ENCODE measurements at places on chromosomes 2 and 18.
A peak's percentile ranks its signal among the peaks of the same experiment; 100 is the strongest.

GRCh38 chr18:74292541-74292858, 737 bp upstream of the CYB5A start:
- DNase-seq: no peak

DNA sequence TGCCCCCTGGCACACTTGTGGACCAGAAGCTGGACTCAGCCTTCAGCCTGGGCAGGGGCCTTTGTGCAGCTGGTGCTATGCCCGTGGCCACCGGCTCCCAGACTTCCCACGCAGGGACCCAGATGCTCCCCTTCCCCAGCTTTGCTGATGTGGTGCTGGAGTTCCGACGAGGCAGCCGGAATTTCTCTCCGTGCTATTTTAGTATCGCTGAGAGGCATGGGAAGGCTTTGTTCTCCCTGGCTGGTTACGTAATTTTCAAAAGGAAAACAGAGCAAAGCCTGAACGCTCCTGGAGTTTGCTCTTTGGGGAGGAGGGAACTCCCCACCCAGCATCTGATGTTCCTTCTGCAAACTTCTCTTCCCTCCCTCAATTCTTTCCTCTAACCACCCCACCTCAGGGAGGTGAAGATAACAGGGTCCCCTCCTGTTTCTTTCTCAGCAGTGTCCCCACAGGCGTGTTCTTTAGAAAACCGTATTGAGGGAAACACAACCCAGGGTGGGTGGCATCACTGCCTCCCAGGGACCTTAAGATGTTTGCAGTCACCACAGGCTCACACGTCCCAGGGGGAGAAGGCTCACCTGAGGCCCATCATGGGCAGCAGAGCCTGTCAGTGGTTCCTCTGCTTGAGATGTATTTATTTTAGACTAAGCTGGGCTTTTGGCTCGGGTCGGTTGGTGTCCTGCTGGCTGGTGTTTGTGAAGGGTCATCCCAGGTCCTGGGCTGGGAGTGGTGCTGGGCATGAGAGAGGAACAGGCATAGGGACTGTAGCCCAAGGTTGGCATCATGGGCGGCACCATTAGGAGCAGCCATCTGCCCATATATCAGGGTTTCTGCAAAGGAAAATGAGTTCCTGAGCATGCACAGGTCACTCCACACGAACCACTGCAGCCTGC, 95.0 kb downstream of the MAPK4 start:
- no peak for DNase-seq

- DNase-seq: no peak
Observed at GRCh38 chr2:152444448-152444847, 109.5 kb downstream of the FMNL2 start.

DNA sequence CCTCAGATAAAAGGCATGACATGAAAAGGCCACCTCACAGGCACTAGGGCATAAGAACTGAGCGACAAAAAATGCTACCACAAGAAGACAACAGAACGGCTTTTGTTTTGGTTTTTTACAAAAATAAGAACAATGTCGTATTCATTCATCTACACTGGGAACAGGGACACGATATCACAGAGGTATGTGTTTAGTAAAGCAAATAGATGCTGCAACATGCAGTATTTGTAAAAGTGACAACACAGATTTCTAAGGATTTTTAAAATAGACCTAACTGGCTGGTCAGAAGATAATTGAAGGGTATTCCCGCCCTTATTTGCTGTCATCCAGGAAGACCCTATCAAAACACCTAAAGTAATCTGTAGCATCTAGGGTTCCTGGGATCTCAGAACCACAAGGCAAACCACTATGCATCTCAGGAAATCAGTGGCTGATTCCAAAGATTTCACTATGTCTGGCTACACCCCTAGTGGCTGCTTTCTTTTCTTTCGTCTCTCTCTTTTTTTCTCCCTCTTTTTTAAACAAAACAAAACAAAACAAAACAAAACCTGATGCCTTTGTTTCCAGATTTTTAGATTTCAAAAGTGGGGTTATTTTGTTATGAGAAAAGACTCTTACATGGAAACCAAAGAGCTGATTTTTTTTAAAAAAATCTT, 97.2 kb downstream of the BCL11A start:
- DNase-seq: no peak

DNA sequence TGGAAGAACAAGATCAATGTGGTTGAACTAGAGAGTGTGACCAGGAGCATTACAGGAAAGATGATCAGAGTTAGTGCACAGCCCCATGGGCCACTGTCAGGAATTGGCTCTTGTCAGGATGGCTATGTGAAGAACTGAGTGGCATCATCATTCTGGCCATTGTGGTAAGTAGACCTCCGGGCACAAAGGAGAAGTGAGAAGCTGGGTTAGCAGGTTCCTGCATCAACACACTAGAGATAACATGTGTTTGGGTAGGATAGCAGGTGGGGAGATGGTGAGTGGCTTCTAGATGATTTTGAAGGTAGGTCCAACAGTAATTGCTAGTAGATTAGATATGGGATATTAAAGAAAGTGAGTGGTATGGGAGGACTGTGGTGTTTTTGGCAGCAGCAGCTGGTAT, 408.2 kb downstream of the TSN start:
- no peak for DNase-seq

DNA sequence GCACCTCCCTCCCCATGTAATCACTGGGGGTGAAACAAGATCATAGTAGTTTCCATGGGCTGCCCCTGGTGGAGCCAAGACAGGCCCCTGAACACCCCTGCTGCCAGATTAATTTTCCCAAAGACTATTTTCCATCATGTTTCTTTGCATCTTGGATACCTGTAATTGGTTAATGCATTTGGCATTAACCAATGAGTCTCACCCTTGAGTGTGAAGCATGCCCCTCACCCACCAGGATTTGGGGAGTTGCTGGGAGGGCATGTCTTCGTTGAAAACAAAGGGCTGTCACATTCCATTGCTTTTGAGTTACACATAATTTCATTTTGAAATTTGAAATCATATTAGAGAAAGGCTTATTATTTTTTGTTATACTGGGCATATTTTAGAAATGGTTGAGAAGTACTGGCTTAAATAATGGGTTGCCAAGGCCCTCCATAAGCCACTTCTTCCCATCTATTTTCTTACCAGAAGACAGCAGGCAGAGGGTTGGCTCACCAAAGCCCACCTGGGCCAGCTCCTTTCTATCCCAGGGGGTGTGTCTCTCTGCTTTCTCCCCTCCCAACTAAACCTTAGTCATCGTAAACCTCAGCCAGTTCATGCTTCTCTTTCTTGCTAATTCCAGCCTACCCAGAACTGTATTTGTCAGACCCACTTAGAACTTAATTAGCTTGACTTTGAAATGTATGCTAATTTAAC, 51.8 kb downstream of the ATIC start:
- DNase-seq: no peak

- no peak for DNase-seq
Observed at GRCh38 chr2:152242787-152243472, 67.4 kb upstream of the STAM2 start.

- no peak for DNase-seq
Observed at GRCh38 chr2:127308586-127309138, 14.7 kb upstream of the ERCC3 start.

- no peak for DNase-seq
Observed at GRCh38 chr2:216464104-216464720, 34.4 kb upstream of the RPL37A start.

GRCh38 chr2:19351499-19351898, 6.9 kb downstream of the OSR1 start:
- DNase-seq: no peak

DNA sequence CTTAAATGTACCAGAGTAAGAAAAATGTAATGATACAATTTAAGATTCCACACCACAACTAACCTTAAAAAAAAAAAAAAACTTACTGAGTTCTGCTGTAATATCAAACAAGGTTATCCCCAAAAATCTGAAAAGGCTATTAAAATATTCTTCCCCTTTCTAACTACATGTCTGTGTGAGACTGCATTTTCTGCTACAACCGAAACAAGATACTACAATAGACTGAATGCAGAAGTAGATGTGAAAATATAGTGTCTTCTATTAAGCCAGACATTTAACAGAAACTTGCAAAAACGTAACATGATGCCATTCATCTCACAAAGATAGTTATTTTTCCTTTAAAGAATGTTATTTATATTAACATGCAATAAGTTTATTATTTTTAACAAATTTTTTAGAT, 16.2 kb downstream of the SS18 start:
- DNase-seq: no peak

DNA sequence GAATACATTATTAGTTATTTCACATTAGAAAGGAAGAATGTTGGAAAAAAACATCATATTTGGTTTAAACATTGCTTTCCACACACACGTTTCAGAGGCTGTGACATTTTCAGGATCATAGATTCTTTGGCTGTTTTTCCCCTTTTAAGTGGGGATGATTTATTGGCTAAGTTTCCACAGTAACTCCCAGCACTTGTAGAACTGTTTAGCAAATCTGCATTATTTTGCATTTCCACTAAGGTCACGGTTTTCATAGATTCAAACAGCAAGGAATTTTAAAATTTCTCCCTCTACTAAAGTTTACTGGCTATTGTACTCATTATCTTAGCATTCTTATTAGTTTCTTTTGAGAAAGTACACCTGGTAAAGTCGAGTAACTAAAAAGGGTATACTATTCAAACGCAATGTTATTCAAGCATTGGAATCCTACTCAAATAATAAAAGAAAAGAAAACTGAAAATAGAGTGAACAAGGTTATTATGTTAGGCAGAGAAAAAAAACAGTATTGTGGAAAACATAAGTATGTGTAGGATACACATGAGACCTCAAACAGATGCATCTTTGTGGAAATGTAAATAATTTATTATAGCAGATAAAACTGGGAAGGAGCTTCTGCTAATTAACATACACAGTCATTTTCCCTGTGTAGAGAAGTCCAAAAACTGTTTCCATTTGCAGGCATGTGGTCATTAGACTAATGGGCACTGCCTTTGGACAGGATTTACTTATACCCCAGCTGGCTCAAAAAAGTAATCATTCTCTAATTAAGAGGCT, 633.8 kb downstream of the NRXN1 start:
- no peak for DNase-seq

DNA sequence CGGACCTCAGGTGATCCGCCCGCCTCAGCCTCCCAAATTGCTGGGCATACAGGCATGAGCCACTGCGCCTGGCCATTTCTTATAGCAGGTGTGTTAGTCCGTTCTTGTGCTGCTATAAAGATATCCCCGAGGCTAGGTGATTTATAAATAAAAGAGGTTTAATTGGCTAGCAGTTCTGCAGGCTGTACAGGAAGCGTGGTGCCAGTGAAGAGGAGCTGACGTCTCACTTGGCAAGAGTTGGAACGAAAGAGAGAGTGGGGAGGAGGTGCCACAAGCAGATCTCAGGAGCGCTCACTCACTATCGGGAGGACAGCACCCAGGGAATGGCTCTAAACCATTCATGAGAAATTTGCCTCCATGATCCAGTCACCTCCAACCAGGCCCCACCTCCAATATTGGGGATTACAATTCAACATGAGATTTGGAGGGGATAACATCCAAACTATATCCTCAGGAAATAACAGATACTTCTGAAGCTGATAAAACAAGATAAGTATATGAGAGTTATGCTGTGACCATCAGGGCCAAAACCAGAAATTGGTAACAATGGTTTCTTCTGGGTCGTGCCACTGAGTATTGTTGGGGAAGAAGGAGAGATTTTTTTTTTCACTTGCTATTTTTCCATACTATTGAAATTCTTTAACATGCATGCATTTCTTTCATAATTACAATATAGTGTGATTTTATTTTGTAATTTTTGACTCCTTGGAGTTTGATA, 7.4 kb upstream of the RMC1 start:
- no peak for DNase-seq

GRCh38 chr2:219496247-219496824, 2.4 kb upstream of the GMPPA start:
- no peak for DNase-seq

DNA sequence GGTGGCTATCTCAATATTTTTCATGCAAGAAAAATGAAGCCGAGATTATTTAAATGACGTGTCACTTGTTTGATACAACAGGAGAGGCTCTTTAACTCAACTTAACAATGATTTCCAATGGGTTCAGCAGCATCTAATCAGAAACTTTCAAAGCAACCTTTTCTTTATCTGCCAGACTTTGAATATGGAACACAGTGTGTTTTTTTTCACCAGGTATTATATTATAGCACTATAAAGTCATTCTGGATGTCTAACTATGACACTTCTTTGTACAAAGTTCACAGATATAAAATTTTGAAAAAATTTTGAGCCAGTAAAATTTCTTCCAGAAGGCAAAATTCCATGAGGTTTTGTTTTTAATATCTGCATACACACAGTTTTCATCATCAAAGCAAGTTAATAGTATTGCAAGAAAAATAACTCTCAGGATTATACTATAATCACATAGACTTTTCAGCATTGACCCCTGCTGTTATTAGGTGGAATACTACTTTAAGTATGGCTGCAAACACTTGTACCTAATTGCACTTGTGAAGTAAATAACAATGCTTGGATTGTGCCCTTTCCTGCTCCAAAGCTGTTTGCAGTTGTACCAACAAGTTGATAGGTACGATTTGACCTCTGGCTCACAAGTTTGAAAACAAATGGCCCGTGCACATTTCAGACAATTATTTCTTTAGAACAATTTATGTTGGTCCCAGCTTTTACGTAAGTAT, 44.0 kb upstream of the DSG1 start:
- DNase-seq: no peak

- no peak for DNase-seq
Observed at GRCh38 chr2:121501554-121501953, 29.1 kb upstream of the RNU4ATAC start.

DNA sequence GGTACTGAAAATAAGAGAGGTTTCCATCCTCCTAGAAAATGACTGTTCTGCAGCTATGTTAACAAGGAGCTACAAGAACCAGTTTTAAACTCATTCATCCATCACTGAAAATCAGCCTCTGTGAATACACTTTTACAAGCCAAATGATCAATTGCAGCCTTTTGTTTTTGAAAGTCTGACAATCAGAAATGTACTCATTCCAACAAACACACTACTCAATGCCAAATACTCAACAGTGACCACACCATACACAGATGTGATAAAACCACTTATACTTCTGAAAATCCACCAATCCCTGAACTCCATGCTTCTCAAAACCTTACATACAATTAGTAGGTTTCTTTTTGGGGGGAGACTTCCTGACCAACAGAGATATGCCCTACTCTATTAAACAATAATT, 663.9 kb upstream of the CHAC2 start:
- DNase-seq: no peak

GRCh38 chr2:158094487-158095092, 7.1 kb upstream of the UPP2 start:
- no peak for DNase-seq

DNA sequence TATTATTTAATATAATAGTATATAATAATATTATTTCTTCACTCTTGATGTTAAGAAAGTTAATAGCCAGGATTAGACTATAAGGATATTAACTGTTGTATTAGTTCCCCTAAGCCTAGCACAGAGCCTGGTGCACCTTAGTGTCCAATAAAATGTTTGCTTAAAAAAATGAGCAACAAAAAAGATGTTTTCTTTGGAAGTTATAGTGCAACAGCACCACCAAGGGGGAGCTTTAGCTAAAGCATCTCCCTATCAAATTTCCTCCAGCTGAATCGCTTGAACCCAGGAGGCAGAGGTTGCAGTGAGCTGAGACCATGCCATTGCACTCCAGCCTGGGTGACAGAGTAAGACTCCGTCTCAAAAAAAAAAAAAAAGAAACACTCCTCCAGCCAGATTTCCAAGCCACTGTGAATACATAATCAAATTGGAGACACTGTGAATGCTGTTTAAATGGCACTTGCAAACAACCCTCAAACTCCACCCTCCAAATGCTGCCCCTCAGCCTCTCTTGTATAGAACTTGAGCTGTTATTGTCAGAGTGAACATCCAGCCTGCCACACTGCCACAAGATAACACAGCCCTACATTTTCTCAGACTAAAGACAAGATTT, 221.9 kb downstream of the DYM start:
- DNase-seq: peak; percentile 8

- no peak for DNase-seq
Observed at GRCh38 chr18:61340148-61340547, 6.9 kb downstream of the CDH20 start.
